ENCODE measurements at places on chromosomes 5 and 9.
A peak's percentile ranks its signal among the peaks of the same experiment; 100 is the strongest.

- no peak for DNase-seq
These were observed 5.4 kb downstream of the PCAT7 start for GRCh38 chr9:94560237-94560636.

DNA sequence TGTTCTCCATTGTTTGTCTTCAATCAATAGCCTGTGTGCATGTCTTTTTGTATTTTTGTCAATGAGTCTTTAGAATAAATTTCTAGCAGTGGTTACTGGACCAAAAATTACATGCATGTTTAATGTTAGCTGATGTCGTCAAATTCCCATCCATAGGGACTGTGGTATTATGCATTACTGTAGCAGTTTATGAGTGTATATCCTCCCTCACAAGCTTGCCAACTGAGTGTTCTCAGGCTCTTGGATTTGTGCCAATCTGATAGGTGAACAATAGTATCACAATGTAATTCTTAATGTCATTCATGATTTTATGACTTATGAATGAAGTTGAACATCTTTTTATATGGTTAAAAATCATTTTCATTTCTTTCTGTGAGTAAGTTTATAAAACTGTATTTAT lies 13.0 kb downstream of the SNX24 start:
- peak; percentile 30 for DNase-seq

DNA sequence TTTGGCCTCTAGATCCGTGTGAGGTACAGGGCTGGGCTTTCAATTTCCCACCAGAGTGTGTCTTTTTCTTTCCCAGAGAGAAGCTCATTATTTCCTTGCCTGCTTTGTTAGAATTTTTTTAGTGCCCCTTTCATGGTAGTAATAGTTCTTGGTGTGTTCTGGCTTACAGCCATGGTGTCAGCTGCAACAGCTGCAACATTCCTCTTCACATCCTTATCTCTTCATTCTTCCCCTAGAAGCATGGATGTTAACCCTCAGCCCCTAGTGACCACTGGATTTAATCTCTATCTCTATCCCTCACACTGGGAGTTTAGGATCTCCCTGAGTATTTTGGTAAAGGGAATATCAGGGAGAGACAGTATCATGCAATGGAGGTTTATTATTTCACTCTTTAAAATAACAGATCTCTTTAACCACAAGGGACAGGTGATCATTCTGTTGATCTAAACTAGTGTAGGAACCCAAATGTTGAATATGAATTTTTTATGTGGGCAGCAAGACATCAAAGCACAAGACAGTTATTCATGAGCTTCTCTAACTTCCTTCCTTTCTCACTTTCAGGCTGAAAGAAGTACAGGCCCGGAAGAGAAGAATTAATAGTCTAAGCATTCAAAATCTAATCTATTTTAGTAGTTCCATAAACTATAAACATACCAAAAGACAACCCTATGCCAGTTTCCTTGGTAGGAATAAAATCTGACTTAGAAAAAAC lies 160.2 kb downstream of the FAM170A start:
- DNase-seq = no peak

GRCh38 chr5:52449516-52449915 lies 338.2 kb upstream of the ITGA1 start:
- no peak for DNase-seq

DNA sequence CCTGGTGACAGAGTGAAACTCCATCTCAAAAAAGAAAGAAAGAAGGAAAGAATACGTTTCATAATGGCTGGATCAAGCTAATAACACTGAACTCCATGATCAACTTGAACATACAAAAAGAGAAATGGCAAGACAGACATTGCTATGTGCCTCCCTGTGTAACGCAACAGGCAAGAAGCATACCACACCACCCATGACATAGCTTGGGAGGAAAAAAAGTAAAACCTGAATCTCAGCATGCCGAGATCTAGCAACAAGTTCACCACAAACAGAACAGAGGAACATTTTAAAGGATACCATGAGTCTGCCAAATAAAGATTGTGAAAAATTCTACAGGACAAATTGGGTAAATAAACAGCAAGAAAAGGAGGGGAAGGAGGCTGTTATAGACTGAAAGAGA lies 26.7 kb downstream of the HOMER1 start:
- DNase-seq = no peak

DNA sequence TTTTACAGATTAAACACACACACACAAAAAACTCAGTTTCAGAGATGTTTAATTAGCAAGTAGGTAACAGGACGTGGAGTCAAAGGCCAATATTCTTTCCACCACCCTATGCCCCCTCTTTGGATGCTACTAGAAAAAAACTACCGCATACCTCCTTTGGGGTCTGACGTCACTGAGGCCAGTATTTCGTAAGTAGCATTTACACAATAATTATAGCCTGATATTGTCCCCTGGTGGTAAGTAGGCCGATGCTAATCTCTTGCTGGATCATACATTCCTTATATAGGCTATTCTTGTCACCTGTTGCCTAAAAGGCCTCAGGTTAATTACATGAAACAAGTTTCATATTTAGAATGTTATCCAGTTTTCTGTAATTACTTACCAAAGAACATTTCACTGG lies 21.0 kb upstream of the SMARCA2 start:
- peak; percentile 5 for DNase-seq

Data from fibroblast of skin of scalp (primary cell).